Activated T-cell treated with anti-CD3 and anti-CD28 coated beads, Interleukin-2, amount 50 U/mL, for 72 hours (primary cell): ENCODE measurements at places on chromosomes 5 and 9. TPM values are rescaled to one million over a fixed set of nuclear protein-coding genes. Genes with fewer than 3 reads are reported as not detected.

The GSN gene
- 4.0 TPM for total RNA-seq

GRCh38 chr9:70003901-70004714, 39.5 kb upstream of the MAMDC2 start:
- H3K4me3 ChIP-seq, result no peak overlapping the region
- peaks cover 19% of the 10 kb centered on the region for H3K27me3 ChIP-seq
- H3K36me3 ChIP-seq, result no peaks in the 10 kb centered on the region
- DNase-seq, result no peak
- no peaks in the 10 kb centered on the region for H3K4me1 ChIP-seq

DNA sequence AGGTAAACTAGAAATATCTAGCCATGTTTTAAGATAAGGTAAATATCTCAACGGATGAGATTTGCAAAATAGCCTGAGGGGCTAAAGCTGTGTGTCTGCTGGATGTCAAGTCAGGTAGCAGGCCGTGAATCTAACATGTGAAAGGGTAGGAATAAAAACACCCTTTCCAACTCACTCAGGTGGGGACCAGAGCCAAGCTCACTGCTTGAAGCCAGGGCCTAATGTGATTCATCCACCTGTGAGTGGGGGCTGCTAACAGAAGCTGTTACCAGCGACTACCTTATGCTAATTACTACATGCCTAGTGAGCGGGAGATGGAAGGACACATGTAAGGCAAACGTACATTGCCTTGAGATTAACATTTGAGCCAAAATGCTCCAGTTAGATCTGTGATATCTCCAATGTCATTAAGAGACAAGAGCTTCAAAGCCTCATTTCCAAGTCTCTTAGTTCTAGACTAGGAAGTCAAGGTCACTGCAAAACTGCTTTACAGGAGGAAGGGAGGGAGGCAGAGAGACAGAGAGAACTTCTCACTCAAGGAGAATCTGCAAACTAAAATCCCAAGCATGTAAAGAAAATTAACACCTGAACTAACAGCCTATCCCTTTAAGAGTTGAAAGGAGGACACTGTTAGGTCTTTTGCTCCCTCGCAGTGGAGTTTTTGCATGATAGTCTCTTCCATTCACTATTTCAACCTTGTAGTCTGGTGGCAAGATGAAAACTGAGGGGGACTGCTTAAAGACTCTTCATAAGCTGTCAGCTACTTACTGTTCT, 141.6 kb upstream of the RPS23 start:
- H3K27ac ChIP-seq, result no peak overlapping the region
- no peaks in the 10 kb centered on the region for H3K4me1 ChIP-seq
- no peak for DNase-seq
- H3K36me3 ChIP-seq, result no peaks in the 10 kb centered on the region

DNA sequence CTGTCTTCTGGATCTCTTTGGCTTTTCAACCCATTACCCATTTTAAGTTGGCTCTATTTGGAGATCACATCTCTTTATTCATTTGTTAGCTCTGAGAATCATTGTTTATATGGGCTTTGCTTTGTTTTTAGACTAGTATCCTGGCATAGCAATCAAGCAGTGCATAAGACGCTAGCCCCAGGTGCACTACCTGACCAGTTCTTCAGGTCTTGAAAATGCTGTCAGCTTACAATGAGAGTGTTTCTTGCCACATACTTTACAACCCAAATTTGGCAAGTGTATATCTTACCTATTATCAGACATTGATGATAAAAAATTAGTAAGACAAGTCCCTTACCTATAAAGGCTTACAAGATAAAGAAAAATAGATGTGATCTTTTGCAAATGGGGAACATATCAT, 12.2 kb downstream of the OXCT1 start:
- H3K4me1 ChIP-seq, result peaks cover 15% of the 10 kb centered on the region
- no peak overlapping the region for H3K4me3 ChIP-seq
- peaks cover 21% of the 10 kb centered on the region for H3K36me3 ChIP-seq
- H3K27me3 ChIP-seq, result no peaks in the 10 kb centered on the region
- peak overlapping the region; percentile 43 for H3K27ac ChIP-seq
- DNase-seq, result no peak

GRCh38 chr9:134551644-134552348, 89.8 kb upstream of the COL5A1 start:
- no peak overlapping the region for H3K27ac ChIP-seq
- no peaks in the 10 kb centered on the region for H3K4me1 ChIP-seq
- H3K36me3 ChIP-seq, result peaks cover 2% of the 10 kb centered on the region
- H3K27me3 ChIP-seq, result peaks cover 6% of the 10 kb centered on the region
- no peak for DNase-seq

DNA sequence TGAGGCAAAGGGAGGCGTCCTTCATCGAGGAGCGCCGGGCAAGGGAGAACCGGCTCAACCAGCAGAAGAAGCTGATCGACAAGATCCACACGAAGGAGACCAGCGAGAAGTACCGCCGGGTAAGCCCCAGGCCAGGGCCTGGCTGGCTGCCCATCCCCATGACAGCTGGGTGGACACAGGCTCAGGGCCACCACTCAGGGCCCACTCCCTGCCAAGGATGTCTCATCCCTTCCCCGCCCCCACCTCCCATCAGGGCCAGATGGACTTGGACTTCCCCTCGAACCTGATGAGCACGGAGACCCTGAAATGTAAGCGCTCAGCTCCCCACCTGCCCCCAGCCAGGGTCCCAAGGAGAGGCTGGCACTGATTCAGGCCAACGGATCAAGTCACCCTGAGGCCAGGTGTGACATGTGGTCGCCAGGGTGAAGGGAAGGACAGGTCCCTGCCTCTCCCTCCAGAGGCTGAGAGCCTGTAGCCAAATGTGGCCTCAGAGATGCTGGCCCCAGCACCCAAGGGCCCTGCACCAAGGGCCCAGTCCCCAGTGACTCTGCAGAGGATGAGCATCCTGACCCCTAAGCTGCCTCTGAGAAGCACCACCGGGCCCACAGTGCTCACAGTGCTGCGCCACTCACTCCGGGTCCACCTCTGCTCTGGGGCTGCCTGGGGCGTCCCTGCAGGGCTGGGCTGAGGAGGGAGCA, 3.1 kb upstream of the RABL6 start:
- H3K4me1 ChIP-seq, result peaks cover 37% of the 10 kb centered on the region
- DNase-seq, result no peak
- H3K4me3 ChIP-seq, result no peak overlapping the region
- peaks cover 18% of the 10 kb centered on the region for H3K27me3 ChIP-seq
- H3K36me3 ChIP-seq, result peaks cover 3% of the 10 kb centered on the region
